Upper lobe of right lung (tissue), 1 donor: ENCODE measurements at places on chromosomes 4 and X. TPM values are rescaled to one million over a fixed set of nuclear protein-coding genes. Genes with fewer than 3 reads are reported as not detected.
A peak's percentile ranks its signal among the peaks of the same experiment; 100 is the strongest.

The PAGE4 gene
- total RNA-seq: not detected

The ETFDH gene
- 30.4 TPM for total RNA-seq

The DCAF12L1 gene
- not detected for total RNA-seq

The TKTL2 gene
- not detected for total RNA-seq

The ACSL1 gene
- total RNA-seq: 287 TPM

The ZMAT1 gene
- 8.4 TPM for total RNA-seq

GRCh38 chr4:6029254-6029653 lies 11.0 kb upstream of the C4orf50 start:
- no peak overlapping the region for H3K4me3 ChIP-seq
- H3K36me3 ChIP-seq: no peaks in the 10 kb centered on the region
- H3K4me1 ChIP-seq: peaks cover 3% of the 10 kb centered on the region
- no peaks in the 10 kb centered on the region for H3K27me3 ChIP-seq
- no peak for DNase-seq
- no peak overlapping the region for H3K27ac ChIP-seq

DNA sequence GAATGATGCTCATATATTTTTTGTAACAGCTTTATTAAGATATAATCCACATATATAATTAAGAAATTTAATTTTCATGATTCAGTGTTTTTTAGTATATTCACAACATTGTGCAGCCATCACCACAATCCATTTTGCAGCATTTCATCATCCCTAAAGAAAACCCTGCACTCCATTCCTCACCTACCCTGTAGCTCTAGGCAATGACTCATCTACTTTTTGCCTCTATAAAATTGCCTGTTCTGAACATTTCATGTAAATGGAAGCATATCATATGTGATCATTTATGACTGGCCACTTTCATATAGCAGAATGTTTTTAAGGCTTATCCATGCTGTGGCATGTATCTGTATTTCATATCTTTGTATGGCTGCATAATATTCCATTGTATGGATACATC lies 339.9 kb downstream of the MAPK10 start:
- H3K27me3 ChIP-seq: no peaks in the 10 kb centered on the region
- no peak for DNase-seq
- H3K27ac ChIP-seq: no peak overlapping the region
- no peak overlapping the region for H3K4me3 ChIP-seq
- H3K36me3 ChIP-seq: no peaks in the 10 kb centered on the region

GRCh38 chr4:78710536-78710935 lies 65.6 kb upstream of the BMP2K start:
- no peaks in the 10 kb centered on the region for H3K27me3 ChIP-seq
- no peaks in the 10 kb centered on the region for H3K36me3 ChIP-seq
- no peaks in the 10 kb centered on the region for H3K4me1 ChIP-seq
- no peak overlapping the region for H3K27ac ChIP-seq

DNA sequence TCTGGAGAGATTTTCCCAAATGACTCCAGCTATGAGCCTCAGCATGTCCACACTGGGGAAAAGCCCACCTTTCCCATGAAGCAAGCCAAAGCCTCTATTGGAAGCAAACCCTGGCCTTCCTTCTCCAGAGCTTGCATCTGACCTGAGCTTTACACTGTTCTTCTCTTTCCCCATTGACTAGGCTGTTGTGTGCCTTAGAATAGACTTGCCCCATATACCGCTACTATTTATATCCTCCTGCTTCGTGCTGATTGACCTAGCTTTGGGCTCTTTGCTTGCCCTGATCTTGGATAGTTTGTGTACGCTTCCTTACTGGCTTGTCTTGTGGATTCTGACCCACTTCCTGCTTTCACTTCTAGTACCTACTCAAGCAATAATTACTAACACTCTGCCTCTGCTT lies 30.9 kb downstream of the FAM9B start:
- no peaks in the 10 kb centered on the region for H3K36me3 ChIP-seq
- no peaks in the 10 kb centered on the region for H3K27me3 ChIP-seq
- no peaks in the 10 kb centered on the region for H3K4me1 ChIP-seq

DNA sequence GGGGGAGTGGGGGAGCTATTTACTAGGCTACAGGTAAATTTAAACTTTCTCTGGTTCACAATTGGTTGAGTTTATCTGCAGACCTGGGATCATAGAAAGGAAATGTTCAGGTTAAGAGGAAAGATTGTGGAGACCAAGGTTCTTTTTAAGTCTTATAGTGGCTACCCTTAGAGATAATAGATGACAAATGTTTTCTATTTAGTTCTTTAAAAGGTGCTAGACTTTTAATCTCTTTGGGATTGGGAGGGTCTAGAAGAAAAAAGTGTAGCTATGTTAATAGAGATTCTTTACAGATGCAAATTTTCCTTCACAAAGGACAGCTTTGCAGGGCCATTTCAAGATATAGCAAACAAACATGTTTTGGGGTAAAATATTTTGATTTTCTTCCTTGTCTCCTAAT lies 76.0 kb downstream of the TEX13C start:
- H3K4me1 ChIP-seq: no peaks in the 10 kb centered on the region
- DNase-seq: no peak
- H3K36me3 ChIP-seq: no peaks in the 10 kb centered on the region
- no peak overlapping the region for H3K27ac ChIP-seq
- no peak overlapping the region for H3K4me3 ChIP-seq

GRCh38 chrX:10326578-10326977 lies 169.8 kb downstream of the CLCN4 start:
- DNase-seq: no peak
- no peaks in the 10 kb centered on the region for H3K4me1 ChIP-seq
- H3K36me3 ChIP-seq: no peaks in the 10 kb centered on the region
- H3K4me3 ChIP-seq: no peak overlapping the region

DNA sequence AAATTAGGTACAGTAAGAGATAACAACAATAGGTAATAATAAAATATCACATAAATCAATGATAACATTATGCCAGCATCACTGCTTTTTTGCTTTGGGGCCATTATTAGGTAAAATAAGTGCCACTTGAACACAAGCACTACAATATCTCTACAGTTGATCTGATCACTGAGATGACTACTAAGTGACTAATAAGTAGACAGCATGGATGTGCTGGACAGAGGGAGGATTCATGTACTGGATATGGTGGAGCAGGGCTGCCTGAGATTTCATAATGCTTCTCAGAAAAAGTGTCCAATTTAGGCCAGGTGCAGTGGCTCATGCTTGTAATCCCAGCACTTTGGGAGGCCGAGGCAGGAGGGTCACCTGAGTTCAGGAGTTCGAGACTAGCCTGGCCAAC lies 137.8 kb upstream of the IL1RAPL2 start:
- no peaks in the 10 kb centered on the region for H3K4me1 ChIP-seq
- no peaks in the 10 kb centered on the region for H3K27me3 ChIP-seq
- no peaks in the 10 kb centered on the region for H3K36me3 ChIP-seq
- DNase-seq: no peak

DNA sequence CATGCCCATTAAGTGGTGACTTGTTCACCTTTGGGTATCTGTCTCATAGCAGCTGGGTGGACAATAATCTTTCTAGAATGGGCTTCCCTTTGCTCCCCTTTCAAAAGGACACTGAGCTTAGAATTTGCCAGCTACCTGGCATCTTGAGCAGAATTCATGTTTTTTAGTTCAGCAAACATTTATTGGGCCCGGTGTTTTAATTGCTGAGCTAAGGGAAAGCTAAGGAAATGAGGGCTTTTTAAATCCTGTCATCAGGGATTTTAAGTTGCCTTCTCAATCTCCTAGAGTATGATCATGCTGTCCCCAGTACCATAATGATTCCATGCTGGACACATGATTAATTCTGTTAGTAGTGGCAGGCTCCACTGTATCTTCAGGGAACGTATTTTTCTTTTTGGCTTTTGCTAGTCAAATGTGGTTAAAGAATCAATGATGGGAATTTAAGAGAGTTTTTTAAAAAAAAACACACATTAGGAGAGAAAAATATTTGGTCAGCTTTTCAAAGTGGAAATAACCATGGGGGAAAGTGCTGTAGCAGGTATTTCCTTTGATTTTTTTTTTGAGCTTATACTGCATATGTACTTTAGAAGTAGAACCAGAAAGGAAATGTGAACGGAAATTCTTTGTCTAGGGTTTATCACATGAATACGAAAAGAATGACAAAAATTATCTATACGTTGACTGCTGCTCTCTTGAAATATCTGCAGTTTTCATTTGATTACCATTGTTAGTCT lies 208.9 kb downstream of the CLCN4 start:
- no peak overlapping the region for H3K4me3 ChIP-seq
- no peak for DNase-seq
- no peaks in the 10 kb centered on the region for H3K27me3 ChIP-seq
- no peak overlapping the region for H3K27ac ChIP-seq
- no peaks in the 10 kb centered on the region for H3K36me3 ChIP-seq

DNA sequence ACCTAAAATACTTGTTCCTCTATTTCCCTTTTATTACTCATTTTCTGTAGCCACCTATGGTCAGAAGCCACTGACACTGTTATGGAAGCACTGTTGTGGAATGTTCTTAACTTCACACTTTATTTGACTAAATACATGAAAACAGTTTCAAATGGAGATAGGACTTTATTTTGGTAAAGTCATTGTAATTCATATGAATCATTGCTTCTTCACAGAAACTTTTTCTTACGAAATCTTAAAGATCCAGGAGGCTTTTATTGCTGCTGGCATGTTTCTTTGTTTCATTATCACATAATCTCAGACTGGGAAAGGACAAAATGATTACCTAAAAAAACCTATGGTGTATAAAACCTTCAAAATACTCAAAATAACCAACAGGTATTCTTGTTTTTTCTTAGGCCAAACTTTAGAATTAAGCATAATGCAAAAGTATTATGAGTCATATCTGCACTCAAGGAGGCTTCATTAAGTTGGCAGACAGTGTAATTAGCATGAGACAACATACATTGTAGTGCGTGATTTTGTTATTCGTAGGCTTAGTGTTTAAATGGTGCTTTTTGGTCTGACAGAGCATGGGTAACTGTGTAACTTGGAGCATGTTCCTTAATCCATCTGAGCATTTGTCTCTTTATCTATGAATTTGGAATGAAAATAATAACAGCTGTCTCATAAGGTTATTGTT lies 58.0 kb downstream of the SH3BGRL start:
- H3K27ac ChIP-seq: peak overlapping the region; percentile 6
- no peak overlapping the region for H3K4me3 ChIP-seq
- no peak for DNase-seq
- H3K4me1 ChIP-seq: no peaks in the 10 kb centered on the region
- no peaks in the 10 kb centered on the region for H3K36me3 ChIP-seq
- H3K27me3 ChIP-seq: no peaks in the 10 kb centered on the region

- peaks cover 98% of the 10 kb centered on the region for H3K36me3 ChIP-seq
- H3K27ac ChIP-seq: no peak overlapping the region
- H3K4me1 ChIP-seq: no peaks in the 10 kb centered on the region
- no peaks in the 10 kb centered on the region for H3K27me3 ChIP-seq
Measured at GRCh38 chr4:56480691-56481090, 13.3 kb downstream of the SRP72 start.

- H3K4me3 ChIP-seq: no peak overlapping the region
- no peaks in the 10 kb centered on the region for H3K27me3 ChIP-seq
- DNase-seq: no peak
- H3K4me1 ChIP-seq: no peaks in the 10 kb centered on the region
- no peaks in the 10 kb centered on the region for H3K36me3 ChIP-seq
Measured at GRCh38 chrX:28988246-28988645, 401.0 kb downstream of the IL1RAPL1 start.

DNA sequence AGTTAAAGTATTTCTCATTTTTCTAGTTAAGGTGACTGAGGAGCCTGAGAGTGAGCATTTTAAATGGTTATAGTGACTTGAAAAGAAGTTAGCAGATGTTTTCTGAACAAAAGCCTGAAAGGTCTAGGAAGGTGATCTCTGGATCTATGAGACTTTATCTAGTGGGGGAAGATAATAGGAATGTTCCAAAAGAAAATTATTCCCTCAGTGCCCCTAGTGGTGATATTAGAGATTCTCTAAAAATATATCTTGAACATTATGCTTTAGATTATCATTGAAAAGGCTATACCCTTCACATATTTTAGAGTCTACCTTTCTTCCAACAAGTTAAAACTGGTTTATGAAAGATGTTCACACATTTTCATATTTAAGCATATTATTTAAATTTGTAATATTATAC lies 69.0 kb upstream of the SPANXN1 start:
- H3K27ac ChIP-seq: no peak overlapping the region
- no peaks in the 10 kb centered on the region for H3K4me1 ChIP-seq
- H3K4me3 ChIP-seq: no peak overlapping the region
- no peak for DNase-seq
- no peaks in the 10 kb centered on the region for H3K36me3 ChIP-seq

DNA sequence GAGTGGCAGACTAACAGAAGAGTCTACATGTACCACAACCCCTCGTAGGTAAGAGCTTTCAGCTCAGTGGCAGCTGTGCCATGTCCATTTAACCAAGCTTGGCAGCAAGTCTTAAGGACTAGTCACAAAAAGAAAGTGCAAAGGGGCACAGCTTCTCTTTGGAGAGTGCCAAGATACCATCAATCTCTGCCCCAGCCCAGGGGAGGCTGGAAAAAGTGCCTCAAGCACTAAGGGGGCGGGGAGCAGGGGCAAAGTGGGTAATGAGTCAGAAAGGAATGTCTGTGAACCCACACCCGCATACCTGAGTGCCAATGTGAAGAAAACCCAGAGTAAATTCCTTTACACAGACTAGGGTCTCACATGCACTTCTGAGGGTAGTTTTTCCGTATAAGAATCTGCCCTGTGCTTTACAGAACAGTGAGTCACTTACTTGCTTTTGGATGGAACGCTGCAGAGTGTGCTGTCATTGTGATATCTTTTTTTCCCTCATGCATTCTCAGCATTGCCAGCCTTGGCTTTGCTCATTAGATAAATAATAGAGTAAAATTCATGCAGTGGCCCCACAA lies 219.8 kb downstream of the ZNF674 start:
- H3K27ac ChIP-seq: no peak overlapping the region
- H3K36me3 ChIP-seq: no peaks in the 10 kb centered on the region
- H3K27me3 ChIP-seq: no peaks in the 10 kb centered on the region
- no peak overlapping the region for H3K4me3 ChIP-seq

- DNase-seq: no peak
- H3K27ac ChIP-seq: no peak overlapping the region
Measured at GRCh38 chr4:158313566-158313965, 103.3 kb downstream of the TMEM144 start.

DNA sequence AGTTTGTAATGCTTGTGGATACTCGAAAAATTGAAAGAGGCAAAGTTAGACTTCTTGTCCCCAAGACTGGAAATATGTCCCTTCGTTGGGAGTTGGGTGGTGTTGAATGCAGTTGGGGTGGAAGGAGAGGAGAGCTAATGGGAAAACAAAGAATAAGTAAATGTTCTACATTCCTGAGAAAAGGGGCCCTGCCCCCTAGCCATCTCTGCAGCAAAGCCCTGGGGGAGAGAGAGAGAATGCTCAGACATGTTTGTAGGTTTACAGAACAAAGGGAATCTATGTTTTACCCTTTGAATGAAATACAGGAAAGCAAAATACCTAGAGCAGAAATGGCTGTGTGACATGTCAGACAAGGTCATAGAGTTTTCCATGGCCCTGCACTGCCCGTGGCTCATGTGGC lies 88.1 kb downstream of the RASL11B start:
- H3K36me3 ChIP-seq: no peaks in the 10 kb centered on the region
- H3K27me3 ChIP-seq: no peaks in the 10 kb centered on the region
- no peak overlapping the region for H3K4me3 ChIP-seq
- DNase-seq: no peak
- H3K27ac ChIP-seq: no peak overlapping the region
- H3K4me1 ChIP-seq: no peaks in the 10 kb centered on the region
